ELR (cell line): ENCODE measurements at places on chromosomes 1 and 21.

- no peak for DNase-seq
These were observed 10.3 kb downstream of the SLC1A7 start for GRCh38 chr1:53132176-53132575.

DNA sequence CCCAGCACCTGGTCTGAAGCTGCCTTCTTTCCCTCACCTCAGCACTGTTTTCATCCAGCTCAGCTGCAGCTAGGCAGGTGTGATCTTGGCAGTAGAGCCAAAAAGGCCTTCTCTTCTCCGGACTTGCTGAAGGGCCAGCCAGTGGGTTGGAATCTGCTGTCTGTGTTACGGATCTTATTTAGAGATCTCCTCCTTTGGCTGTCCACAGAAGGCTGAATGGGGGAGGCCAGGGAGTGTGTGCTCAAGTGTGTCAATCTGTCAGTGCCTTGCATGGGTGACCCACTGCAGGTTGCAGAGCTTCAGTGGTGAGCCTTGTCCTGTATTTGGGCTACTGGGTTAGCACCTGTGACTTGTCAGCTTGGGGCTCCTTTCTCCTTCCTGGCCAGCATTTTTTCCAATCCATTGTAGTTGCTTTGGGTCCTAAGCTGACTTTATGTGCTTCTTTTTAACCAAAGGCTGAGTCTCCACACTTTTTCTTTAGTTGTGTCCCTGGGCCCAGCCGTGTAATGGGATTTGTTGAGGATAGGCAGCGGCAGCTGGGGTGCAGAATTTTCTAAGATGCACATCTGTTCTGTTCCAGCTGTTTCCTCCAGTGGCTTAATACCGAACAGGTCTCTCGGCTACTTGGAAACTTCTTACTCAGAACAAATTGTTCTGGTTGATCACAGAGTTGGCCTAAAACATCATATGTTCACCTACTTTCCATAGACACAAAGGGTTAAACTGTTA is 126.8 kb downstream of the PEX14 start:
- no peak for DNase-seq

DNA sequence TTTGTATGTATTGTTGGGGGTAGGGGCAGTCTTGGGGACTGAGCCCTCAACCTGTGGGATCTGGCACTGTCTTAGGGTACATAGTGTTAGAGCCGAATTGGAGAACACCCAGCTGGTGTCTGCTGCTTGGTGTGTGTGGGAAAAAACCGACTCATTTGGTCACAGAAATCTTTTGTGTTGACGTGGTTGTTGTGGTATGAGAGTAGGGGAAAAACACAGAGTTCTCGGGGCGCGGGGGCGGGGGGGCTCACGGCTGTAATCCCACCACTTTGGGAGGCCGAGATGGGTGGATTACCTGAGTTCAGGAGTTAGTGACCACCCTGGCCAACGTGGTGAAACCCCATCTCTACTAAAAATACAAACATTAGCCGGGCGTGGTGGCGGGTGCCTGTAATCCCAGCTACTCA is 15.3 kb upstream of the SRSF10 start:
- no peak for DNase-seq

GRCh38 chr1:244042293-244042692 is 8.8 kb upstream of the ZBTB18 start:
- DNase-seq = no peak

DNA sequence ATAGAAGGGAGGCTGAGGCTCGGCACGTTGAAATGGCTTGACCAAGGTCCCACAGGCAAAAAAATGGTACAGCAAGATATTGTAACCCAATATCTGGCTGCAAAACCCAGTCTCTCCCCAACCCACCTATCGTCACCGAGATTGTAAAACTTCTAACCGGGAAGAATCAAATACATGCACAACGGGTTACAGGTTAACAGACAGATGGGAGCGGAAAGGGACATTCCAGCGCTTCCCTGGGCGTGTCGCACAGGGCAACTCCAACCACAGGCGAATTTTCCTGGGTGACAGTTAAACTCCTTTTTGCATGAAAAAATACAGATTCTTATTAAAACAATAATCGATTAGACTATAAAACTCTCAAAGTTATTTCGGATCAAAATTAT is 31.8 kb upstream of the JUN start:
- DNase-seq = peak; percentile 50

GRCh38 chr1:201222125-201222524 is 31.5 kb downstream of the IGFN1 start:
- DNase-seq = no peak

GRCh38 chr1:163191301-163191700 is 11.4 kb downstream of the RGS5 start:
- no peak for DNase-seq

GRCh38 chr1:229452956-229453801 is 19.3 kb upstream of the ACTA1 start:
- peak; percentile 34 for DNase-seq

DNA sequence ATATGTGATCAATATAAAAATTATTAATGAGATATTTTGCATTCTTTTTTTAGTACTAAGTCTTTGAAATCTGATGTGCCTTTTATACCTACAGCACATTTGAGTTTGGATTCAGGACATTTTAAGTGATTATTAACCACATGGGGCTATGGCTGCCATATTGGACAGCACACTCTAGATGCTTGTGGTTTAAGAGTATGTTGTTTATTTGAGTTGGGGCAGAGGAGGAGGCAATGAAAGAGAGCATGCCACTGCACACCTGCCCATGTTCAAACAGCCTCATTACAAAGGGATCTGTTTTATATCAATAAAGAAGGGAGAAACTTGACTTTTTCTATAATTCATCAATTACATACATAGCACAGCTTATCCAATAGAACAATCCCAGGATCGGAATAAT is 99.4 kb upstream of the EDEM3 start:
- DNase-seq = no peak

DNA sequence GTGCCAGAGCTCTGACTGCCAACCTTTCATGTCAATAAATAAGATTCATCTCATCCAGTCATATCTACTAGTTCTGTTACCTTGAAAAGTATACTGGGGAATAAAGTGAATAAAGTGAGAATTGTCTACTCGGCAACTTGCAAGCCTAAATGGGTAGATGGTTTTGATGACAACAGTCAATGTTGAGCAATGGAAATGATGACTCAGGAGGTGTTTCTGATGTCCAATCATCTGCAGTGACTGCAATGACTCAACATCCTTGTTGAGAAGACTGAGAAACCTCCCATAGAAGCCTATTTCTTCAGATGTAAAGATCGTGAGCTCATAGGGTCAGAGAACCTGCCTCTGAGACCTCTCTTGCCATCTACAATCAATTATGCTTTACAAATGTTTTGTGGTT is 276.4 kb downstream of the SPATA17 start:
- peak; percentile 77 for DNase-seq

DNA sequence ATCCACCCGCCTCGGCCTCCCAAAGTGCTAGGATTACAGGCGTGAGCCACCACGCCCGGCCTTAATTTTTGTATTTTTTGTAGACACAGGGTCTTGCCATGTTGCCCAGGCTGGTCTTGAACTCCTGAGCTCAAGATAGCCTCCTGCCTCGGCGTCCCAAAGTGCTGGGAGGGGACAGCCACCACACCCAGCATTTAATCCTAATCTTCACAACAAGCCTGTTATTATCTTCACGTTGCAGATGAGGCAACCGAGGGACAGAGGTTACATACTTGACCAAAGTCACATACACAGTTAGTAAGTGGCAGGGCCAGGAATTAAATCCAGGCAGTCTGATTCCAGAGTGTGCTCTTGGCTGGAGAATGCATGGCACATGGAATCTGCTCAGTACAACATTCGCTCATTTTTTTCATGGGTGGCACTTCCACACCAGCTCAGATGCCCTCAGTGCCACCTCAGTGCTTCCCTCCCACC is 4.8 kb upstream of the GPR37L1 start:
- DNase-seq = no peak

DNA sequence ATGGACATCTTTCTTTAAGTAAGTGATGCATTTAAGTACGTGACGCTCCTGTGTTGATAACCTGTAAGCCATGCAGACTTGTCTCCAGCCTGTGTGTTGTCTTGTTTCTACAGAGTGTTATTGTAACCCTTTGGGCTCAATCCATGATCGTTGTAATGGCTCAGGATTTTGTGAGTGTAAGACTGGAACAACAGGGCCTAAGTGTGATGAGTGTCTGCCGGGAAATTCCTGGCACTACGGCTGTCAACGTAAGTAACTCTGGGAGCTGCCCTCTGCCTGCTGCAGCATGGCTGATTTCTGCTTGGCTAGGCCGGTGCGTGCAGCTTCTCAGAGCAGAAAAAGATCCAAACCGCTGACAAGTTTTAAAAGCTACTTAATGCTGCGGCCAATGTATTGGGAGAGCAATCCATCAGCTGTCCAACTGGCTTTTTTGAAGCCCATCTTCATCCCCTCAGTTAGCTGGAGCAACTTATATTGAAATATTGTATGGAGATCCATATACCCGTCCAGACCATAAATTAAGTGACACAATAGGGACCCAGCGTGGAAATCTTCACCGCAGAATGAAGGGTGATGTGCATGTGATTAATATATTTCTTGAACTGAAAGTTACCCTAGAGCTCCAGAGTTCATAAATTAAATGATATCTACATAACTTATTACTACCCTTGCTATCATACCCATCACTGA is 295.9 kb downstream of the NTNG1 start:
- no peak for DNase-seq

DNA sequence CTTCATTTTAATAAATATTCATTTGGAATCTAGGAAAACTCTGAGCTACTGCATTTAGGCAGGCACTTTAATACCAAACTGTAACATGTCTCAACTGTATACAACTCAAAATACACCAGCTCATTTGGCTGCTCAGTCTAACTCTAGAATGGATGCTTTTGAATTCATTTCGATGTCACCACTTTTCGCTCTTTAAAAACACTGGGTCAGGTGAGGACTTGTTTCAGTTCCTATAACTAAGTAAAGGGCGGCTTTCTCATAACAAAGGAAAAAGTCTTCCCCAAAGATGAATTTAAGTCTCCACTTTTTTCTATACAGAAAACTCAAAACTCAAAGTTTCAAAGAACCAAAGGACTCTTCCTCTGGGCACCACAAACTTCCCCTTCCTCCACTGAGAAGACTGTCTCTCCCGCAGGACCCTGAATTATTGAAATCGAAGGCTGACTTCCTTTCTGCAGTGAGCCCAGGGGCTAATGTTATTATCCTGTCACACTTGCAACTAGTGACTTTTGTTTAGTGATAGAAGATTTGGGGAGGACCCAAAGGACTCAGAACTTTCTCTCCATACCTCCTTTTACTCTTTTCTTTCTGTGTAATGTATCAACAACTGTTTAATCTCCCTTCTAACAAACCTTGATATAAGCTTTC is 9.7 kb upstream of the DHX9 start:
- no peak for DNase-seq

DNA sequence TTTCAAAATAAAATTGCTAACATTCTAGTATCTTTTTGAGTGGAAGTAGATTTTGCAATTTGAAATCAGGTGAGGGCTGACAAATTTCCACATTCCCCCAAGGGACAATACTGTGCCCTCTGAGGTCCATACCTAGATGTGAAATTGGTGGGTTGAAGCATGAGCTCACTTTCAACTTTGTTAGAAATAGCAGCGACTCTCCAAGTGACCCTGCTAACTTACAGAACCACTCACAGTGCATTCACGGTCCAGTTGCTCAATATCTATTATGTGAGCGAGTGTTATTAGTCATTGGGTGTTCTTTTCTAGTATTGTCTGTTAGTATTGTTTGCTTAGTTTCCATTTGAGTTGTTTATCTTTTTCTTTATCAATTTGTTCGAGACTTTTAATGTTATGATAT is 53.6 kb upstream of the ASB17 start:
- DNase-seq = peak; percentile 69

- no peak for DNase-seq
These were observed 134.6 kb downstream of the TSEN15 start for GRCh38 chr1:184186167-184186566.

DNA sequence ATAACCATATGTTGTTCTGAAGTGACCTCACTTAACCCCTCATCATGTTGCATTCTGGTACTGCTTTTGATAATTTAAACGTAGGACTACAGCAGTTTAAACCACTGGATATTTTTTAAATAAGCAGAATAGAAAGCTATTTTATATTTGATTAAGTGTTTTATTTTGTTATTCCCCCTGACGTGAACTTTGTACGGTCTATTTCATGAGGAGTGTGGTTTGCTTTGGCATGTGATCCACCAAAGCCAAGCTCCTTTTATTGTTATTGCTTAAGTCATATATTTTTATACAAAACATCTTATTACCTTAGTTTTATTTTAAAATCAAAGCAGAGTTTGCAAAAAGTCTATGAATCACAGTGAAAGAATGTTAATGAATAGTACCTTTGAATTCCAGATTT is 101.4 kb upstream of the L1TD1 start:
- no peak for DNase-seq

DNA sequence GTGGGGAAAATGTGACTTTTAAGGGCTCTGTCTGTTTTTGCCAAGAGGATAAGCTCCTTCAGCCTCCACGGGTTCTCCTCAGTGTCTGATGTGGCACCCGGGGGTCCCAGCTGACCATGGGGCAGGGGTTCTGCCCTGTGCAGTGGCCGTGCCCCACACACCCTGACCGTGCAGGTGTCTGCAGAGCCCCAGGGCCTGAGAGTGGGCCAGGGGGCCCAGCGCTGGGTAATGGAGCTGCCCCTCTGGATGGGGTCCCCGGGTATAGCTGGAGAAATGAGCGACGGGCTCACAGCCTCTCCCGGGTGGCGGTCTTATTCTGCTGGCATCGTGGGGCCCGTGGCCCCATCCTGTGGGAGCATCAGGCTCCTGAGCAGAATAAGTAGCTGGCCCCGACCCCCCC is 2.9 kb upstream of the PFKL start:
- DNase-seq = no peak

DNA sequence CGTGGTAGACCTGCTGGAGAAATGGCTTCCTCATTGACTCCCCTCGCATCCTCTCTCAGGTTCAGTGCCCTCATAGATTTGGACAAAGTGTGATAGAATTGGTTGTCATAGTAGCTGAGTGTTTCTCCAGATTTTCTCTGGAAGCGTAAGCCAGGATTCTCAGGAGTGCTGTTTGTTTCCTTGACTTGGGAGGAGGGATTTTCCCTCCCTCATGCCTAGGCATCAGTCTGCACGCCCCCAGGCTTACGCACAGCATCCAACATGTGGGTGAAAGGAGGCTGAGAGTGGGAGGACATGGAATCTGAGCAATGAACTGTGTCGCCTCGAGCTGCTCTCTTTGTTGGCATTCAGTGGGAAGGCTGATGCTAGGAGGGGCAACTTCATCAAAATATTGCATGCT is 503.5 kb downstream of the LTN1 start:
- DNase-seq = no peak

- no peak for DNase-seq
These were observed 92.1 kb downstream of the BACH1 start for GRCh38 chr21:29390778-29391177.

DNA sequence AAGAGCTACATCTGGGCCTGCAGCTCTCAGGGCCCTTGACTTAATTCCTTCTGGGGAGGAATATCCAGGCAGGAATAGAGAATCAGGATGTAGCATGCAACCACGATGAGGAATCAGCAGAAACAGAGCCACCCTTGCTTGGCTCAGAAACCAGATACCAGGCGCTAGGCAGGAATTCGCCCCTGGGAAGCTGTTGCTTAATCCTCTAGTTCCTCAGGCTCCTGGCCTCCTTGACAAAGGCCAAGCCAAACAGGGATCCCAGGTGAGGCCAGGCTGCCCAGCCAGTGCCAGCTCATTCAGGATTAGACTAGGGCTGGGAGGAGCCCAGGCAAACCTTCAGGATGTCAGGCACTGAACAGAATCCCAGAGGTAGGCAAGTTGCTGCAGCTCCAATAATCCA is 48.2 kb upstream of the IRF2BP2 start:
- peak; percentile 77 for DNase-seq
